ENCODE measurements at places on chromosomes 4 and X. TPM values are rescaled to one million over a fixed set of nuclear protein-coding genes. Genes with fewer than 3 reads are reported as not detected.

DNA sequence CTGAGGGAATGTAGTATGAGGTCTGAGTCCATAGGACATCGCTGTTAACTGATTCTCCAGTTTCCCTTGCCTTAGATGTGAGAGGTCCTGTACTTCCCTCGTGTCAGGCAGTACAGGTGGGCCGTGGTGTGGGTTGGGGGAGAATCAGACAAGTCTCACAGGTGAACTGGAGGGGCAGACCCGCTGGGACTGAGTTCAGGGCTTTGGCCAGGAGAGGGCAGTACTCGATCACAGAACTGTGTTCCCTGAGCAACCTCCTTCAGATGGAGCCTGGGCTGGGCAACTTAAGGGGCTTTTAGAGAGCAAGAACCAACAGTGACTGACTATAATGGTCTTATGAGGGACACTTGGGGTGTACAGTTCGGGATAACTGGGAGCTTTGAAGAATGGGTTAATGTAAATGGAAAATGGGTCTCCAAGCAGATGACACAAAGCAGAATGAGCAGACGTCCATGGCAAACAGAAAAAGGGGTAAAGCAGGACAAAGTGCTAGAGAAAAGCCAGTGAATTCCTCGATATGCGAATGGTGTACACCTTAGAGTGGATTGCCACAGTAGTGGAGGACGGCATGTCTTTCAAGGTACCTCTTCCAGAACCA is 83.6 kb downstream of the CCNG2 start:
- no peak for DNase-seq
- no peak overlapping the region for H3K4me3 ChIP-seq
- no peaks in the 10 kb centered on the region for H3K4me1 ChIP-seq
- peaks cover 4% of the 10 kb centered on the region for H3K27me3 ChIP-seq

DNA sequence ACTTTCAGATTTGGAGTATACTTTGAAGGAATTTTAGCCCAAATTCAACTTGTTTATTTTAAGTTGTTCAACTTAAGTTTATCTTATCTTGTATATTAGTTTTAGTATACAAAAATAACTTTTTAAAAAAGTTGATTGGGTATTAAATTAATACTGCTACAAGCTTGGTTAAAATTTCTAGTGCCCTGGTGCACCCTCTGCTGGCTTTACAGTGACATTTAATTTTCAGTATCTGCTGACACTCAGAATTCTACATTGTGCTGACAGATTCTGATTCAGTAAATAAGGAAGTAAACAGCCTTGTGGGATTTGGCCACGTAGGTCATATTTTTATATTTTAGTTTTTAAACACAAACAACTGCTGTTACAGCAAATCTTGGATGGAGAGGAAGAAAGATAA is 2.9 kb downstream of the EDA start:
- DNase-seq, result no peak
- H3K4me1 ChIP-seq, result no peaks in the 10 kb centered on the region
- H3K36me3 ChIP-seq, result no peaks in the 10 kb centered on the region

- H3K36me3 ChIP-seq, result no peaks in the 10 kb centered on the region
- H3K4me1 ChIP-seq, result no peaks in the 10 kb centered on the region
- no peak overlapping the region for H3K4me3 ChIP-seq
- H3K27ac ChIP-seq, result no peak overlapping the region
- H3K27me3 ChIP-seq, result no peaks in the 10 kb centered on the region
Observed at GRCh38 chr4:107806196-107806595, 18.5 kb upstream of the SGMS2 start.

GRCh38 chr4:6772223-6772928 is 10.2 kb upstream of the KIAA0232 start:
- DNase-seq, result no peak
- no peak overlapping the region for H3K4me3 ChIP-seq
- no peak overlapping the region for H3K27ac ChIP-seq
- no peaks in the 10 kb centered on the region for H3K27me3 ChIP-seq
- H3K36me3 ChIP-seq, result no peaks in the 10 kb centered on the region

DNA sequence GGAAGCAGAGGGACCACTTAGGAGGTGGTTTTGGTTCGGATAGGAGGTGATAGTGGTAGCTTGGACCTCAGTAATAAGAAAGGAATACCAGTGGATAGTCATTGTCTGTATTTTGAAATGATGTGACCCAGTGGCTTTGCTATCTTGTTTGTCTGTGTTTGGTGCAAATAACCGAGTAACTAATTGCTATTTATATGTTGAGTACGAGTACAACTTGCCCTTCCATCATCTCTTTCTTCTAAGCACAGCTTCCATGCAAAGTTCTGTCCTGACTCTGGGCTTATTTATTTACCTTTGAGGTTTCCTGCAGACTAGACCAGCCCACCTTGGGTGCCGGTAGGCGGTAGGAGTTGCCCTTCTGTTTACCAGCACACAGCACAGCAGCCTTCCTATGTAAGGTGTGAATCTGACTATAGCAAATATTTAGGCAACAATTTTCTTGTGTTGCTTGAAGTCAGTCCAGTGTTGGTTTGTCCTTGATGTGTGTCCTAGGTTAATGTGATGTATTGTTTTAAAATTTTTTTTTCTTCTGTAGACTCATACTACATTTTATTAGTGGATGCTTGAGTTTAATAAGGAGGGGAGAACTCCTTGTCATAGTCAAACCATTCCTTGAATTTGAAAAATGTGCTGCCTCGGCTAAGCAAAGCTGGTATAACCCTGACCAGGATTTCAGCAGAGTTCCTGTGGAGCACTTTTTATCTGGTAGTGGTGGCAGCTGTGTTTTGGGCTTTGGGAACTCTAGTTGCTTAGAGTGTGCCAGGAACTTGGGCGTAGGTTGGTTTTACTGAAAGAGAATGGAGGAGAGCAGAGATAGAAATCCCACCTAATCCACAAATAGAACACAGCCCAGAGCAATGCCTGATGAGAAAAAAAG is 21.9 kb downstream of the PTTG2 start:
- H3K36me3 ChIP-seq, result no peaks in the 10 kb centered on the region
- DNase-seq, result no peak
- peaks cover 55% of the 10 kb centered on the region for H3K4me1 ChIP-seq
- H3K27me3 ChIP-seq, result no peaks in the 10 kb centered on the region
- no peak overlapping the region for H3K4me3 ChIP-seq
- H3K27ac ChIP-seq, result no peak overlapping the region

DNA sequence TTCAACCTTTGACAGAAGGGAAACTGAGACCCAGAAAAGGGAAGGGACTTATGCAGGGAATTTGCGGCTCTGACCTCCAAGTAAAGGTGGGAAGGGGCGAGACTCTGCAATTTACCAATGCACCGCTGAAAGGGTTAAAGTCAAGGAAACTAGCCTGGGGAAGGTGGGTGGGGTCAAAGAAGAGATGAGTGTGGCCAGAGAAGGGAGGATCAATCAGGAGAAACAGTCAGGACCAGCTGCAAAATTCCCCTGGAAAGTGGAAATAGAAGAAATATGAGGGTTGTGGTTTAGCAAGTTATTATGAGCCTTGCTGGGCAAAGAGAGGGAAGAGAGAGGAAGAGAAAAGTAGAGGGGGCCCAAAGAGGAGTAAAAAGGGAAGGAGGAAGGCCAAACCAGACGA is 30.5 kb downstream of the STARD8 start:
- no peak overlapping the region for H3K27ac ChIP-seq
- no peak overlapping the region for H3K4me3 ChIP-seq
- no peaks in the 10 kb centered on the region for H3K36me3 ChIP-seq
- DNase-seq, result no peak
- H3K4me1 ChIP-seq, result no peaks in the 10 kb centered on the region
- no peaks in the 10 kb centered on the region for H3K27me3 ChIP-seq

DNA sequence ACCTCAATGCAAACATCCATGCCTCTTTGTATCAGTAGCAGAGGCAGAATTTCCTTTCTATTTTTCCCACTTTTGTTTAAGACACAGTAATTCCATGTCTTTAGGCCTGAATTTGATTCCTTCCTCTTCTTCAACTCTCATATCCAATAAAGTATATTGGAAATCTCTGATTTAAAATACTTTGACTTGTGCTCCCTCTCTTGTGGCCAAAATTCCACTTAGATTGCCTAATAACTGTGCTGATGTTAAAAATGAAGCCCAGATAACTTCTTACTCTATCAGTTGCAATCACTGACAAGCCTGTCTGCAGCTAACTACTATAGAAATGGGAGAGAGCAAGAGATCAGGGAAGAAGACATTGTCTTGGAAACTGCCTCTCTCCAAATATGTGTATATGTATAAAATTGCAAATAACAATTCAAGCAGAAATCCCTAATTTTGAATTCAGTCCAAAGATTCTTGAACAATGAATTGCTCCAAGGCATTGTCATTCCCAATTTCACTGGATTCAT is 163.5 kb upstream of the SPIN4 start:
- no peaks in the 10 kb centered on the region for H3K36me3 ChIP-seq
- no peaks in the 10 kb centered on the region for H3K27me3 ChIP-seq
- H3K27ac ChIP-seq, result no peak overlapping the region

GRCh38 chr4:173834151-173834550 is 304.1 kb upstream of the HAND2 start:
- H3K36me3 ChIP-seq, result no peaks in the 10 kb centered on the region
- no peaks in the 10 kb centered on the region for H3K27me3 ChIP-seq
- no peak overlapping the region for H3K4me3 ChIP-seq

DNA sequence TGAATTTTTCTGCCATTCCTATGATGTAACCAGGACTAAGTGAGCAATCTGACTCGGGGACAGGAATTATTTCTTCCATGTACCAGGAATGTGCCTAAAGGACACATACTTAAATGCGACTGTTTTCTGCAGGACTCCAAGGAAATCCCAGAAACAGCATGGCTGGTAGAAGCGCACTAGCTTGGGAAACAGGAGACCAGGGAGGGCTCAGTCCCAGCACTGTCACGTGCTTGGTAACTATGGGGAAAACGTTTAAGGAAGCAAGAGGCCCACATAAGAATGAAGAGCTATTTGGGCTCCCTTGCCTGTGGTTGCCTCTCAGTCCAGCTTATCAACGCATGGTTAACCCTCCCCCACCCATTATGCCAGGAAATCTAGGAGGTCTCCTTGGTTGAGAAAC is 19.6 kb downstream of the MPP1 start:
- H3K36me3 ChIP-seq, result no peaks in the 10 kb centered on the region
- H3K4me3 ChIP-seq, result no peak overlapping the region
- no peaks in the 10 kb centered on the region for H3K27me3 ChIP-seq
- DNase-seq, result no peak
- H3K27ac ChIP-seq, result no peak overlapping the region

GRCh38 chr4:25926462-25926861 is 12.4 kb downstream of the SMIM20 start:
- no peak for DNase-seq
- H3K4me1 ChIP-seq, result peaks cover 9% of the 10 kb centered on the region
- no peak overlapping the region for H3K27ac ChIP-seq

DNA sequence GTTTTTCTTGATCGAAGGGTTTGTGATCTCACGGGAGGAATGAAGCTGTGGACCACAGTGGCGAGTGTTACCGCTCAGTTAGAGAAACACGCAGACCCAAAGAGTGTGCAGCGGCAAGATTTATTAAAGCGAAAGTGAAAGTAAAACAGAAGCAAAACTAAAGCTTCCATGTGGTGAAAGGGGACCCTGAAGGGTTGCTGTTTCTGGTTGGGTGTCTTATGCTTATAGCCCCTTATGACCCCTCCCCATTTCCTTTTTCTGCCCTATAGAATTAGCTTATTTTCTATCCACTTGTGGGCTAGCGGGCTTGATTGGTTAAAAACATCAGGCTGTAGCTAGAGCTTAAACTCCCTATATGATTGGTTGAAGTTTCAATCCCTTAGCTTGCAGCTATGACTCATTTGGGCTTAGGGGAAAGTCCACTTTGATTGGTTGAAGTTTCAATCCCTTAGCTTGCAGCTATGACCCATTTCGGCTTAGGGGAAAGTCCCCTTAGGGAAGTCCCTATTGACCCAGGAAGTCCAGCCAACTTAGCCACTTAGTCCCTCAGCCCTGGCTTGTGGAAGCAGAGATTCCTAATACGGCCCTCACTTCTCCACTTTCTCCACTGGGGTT is 171.2 kb upstream of the NWD2 start:
- H3K27ac ChIP-seq, result no peak overlapping the region
- H3K36me3 ChIP-seq, result no peaks in the 10 kb centered on the region
- DNase-seq, result no peak
- no peak overlapping the region for H3K4me3 ChIP-seq
- no peaks in the 10 kb centered on the region for H3K4me1 ChIP-seq
- no peaks in the 10 kb centered on the region for H3K27me3 ChIP-seq

DNA sequence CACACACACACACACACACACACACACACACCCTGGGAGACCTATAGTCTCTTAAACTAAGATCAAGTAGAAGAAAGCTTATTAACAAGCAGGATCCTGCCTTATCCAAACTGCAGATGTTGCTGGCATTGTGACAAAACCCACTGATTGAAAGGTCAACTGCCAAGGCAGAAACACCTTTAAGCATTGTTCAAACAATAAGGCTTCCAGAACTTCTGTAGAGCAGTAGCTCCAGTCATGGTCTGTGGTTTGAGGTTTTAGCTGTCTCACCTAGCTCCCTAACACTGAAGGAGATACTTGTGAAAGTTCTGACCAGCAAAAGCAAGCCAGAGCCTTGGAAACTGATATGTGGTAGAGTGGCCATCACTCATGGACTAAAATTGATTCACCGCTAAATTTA is 59.8 kb downstream of the PTCHD1 start:
- no peak overlapping the region for H3K27ac ChIP-seq
- H3K4me1 ChIP-seq, result no peaks in the 10 kb centered on the region
- no peaks in the 10 kb centered on the region for H3K27me3 ChIP-seq
- no peak overlapping the region for H3K4me3 ChIP-seq
- no peak for DNase-seq
- no peaks in the 10 kb centered on the region for H3K36me3 ChIP-seq

DNA sequence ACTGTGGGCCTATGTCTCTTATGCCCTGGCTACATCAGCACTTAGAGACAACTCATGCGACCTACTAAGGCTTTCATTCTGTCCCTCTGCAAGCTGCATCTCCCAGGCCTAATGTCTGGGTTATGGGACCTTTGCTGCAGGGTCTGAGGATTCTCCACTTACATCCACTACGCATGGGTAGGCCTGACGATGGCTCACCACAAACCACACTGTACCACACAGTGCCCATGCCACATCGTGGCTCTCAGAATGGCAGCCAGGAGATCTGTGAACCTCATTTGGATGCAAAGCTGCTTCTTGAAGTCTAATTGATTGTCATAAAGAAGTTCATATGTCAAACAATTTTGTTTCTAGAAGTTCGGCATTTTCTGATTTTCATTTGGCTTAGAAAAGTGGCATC is 84.6 kb upstream of the BEND4 start:
- DNase-seq, result no peak
- no peak overlapping the region for H3K27ac ChIP-seq

GRCh38 chrX:55490974-55491373 is 1.3 kb upstream of the USP51 start:
- DNase-seq, result no peak
- no peak overlapping the region for H3K27ac ChIP-seq
- H3K4me3 ChIP-seq, result no peak overlapping the region
- H3K27me3 ChIP-seq, result no peaks in the 10 kb centered on the region

GRCh38 chrX:86329174-86329573 is 180.9 kb downstream of the DACH2 start:
- H3K27me3 ChIP-seq, result no peaks in the 10 kb centered on the region
- H3K4me1 ChIP-seq, result no peaks in the 10 kb centered on the region
- H3K27ac ChIP-seq, result no peak overlapping the region
- no peak for DNase-seq
- H3K4me3 ChIP-seq, result no peak overlapping the region

The SOX3 gene
- not detected for polyA plus RNA-seq

The VCX3A gene
- polyA plus RNA-seq, result not detected

The ASB11 gene
- polyA plus RNA-seq, result 0.44 TPM

The GYG2 gene
- 14.0 TPM for polyA plus RNA-seq

The ART3 gene
- polyA plus RNA-seq, result 0.27 TPM

The TRPC5OS gene
- not detected for polyA plus RNA-seq

The CLDN34 gene
- polyA plus RNA-seq, result 0.20 TPM

The SPACA5 gene
- 0.41 TPM for polyA plus RNA-seq
